Astrocyte (in vitro differentiated cells and primary cell): ENCODE measurements at places on chromosomes 7 and 10. TPM values are rescaled to one million over a fixed set of nuclear protein-coding genes. Genes with fewer than 3 reads are reported as not detected.

MRLN gene
- total RNA-seq: not detected in 2 replicates

CREM gene
- 38.3 and 42.7 TPM in 2 replicates for total RNA-seq

FAM13C gene
- total RNA-seq: 8.7 and 9.3 TPM in 2 replicates

GRCh38 chr10:117248750-117249465 lies 8.0 kb downstream of the SLC18A2 start:
- no peak for DNase-seq

- peak; percentile 78 for DNase-seq
These were observed 7.1 kb upstream of the BTBD16 start for GRCh38 chr10:122263971-122264370.

- DNase-seq: peak; percentile 64
These were observed 34.7 kb downstream of the SVIL start for GRCh38 chr10:29600067-29600466.
